Stimulated activated CD4-positive, alpha-beta T cell treated with anti-CD3 and anti-CD28 coated beads, Interleukin-12 subunit alpha, Interleukin-12 subunit beta, amount 100 ng/mL, for 48 hours (primary cell): ENCODE measurements at places on chromosomes 5 and 9.

DNA sequence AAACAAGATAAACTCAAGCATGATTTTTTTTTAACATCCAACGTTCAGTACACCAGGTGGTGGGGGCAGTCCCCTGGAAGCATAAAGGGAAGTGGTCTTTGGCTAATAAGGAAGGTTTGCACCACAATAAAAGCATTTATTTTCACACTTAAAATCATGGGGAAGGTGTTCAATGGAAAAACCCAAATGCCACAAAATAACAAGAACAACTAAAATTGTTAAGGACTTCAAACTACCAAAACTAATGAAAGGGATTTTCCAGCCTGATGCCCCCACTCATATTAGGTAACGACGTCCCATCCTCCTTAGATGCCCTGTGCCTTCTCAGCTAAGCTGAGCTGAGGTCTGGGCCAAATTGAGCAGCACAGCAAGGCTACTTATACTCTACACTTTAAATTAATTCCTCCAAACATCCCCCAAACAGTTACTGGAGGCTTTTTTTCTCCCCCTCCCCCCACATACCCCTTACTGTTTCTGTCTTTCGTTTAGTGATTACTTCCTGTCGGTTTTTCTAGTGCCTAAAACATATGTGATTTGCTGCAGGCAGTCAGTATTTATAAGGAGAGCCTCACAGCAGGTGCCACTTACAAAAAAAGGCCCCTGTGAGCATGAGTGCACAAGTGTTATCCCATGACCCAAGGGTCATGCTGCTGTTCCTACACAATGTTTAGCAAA, 259.7 kb upstream of the ZNF608 start:
- DNase-seq, result no peak

GRCh38 chr5:172150514-172151425, 37.3 kb downstream of the STK10 start:
- DNase-seq, result no peak

DNA sequence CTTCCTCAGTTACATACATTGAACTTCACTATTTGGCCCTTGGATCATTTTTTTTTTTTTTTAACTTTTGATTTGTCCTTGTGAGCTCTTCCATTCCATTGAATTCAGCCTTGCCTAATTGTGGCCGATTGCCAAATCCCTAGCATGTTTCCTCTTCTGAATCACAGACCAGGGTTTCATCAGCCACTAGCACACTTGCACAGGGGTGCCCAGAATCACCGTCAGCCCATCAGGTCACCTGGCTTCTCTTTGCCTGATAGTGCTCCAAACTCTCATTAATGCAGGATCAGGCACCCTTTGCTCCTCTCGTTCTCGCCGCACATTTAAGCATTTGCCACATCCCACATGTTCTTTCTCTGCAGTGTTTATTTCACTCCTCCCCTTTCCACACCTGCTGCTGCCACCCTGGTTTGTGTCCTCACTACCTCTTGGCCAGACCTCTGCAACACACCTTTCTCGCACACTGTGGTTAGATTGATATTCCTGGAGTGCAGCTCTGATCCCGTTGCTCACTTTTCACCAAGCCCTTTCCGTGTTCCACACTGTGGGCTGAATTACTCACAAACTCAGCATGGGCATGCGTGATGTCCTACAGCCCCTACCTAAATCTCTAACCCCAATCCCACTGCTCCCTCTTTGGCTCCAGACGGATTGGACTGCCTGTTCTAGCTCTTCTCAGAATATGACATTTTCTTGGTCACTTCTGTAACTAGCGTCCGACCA, 9.8 kb downstream of the PIK3R1 start:
- DNase-seq, result no peak

GRCh38 chr9:111926421-111926875, 29.8 kb downstream of the UGCG start:
- no peak for DNase-seq

GRCh38 chr9:108525186-108525585, 330.6 kb downstream of the ACTL7B start:
- no peak for DNase-seq

- no peak for DNase-seq
Measured at GRCh38 chr5:21823076-21823574, 1030.0 kb downstream of the CDH12 start.

GRCh38 chr5:151051931-151052608, 28.8 kb downstream of the TNIP1 start:
- DNase-seq, result no peak

GRCh38 chr5:6961123-6961522, 247.9 kb downstream of the TENT4A start:
- DNase-seq, result no peak

GRCh38 chr5:167708449-167708848, 583.0 kb upstream of the WWC1 start:
- no peak for DNase-seq
